ENCODE measurements at places on chromosomes 5 and 9. TPM values are rescaled to one million over a fixed set of nuclear protein-coding genes. Genes with fewer than 3 reads are reported as not detected.

Gene TRIP13
- 15.8 TPM for total RNA-seq

Gene CCNO
- total RNA-seq, result 0.70 TPM

Gene PPWD1
- 16.4 TPM for total RNA-seq

Gene DND1
- total RNA-seq, result 1.1 TPM

Gene ANKDD1B
- total RNA-seq, result 0.70 TPM

Gene AJM1
- total RNA-seq, result 1.6 TPM

Gene PCDHGA7
- 5.3 TPM for total RNA-seq

Gene GRXCR2
- total RNA-seq, result not detected

Gene TNFSF8
- total RNA-seq, result not detected

Gene PCDHB3
- total RNA-seq, result 0.23 TPM

Gene POU4F3
- 0.12 TPM for total RNA-seq

Gene SLC34A3
- total RNA-seq, result not detected

Gene DOLK
- total RNA-seq, result 32.1 TPM

Gene GPRIN1
- 13.1 TPM for total RNA-seq

Gene ADRB2
- 0.70 TPM for total RNA-seq

Gene MEIKIN
- total RNA-seq, result not detected

Gene BAAT
- total RNA-seq, result not detected

Gene PLPPR1
- total RNA-seq, result 1.1 TPM

Gene MSMP
- total RNA-seq, result 1.6 TPM

Gene MYOT
- total RNA-seq, result not detected

Gene NNT
- total RNA-seq, result 44.9 TPM

Gene HAVCR2
- total RNA-seq, result not detected

Gene FYB1
- total RNA-seq, result not detected

Gene LPAR1
- total RNA-seq, result 0.53 TPM

Gene PCDHGB4
- total RNA-seq, result 19.5 TPM

Gene PCDHB4
- 0.53 TPM for total RNA-seq

Gene TRIM32
- 26.8 TPM for total RNA-seq

Gene IFNA2
- total RNA-seq, result not detected

Gene DNAH5
- 2.0 TPM for total RNA-seq

Gene SLC28A3
- under 0.01 TPM for total RNA-seq

Gene PRSS3
- total RNA-seq, result 26.8 TPM

Gene RPP25L
- total RNA-seq, result 17.5 TPM

Gene GFI1B
- not detected for total RNA-seq

Gene ESM1
- total RNA-seq, result 188 TPM

Gene FOXD4L4
- 0.53 TPM for total RNA-seq

Gene DMRT3
- 0.47 TPM for total RNA-seq

Gene TICAM2
- total RNA-seq, result 1.8 TPM

Gene PSAT1
- total RNA-seq, result 22.7 TPM

Gene SPATA6L
- total RNA-seq, result 3.8 TPM

Gene SPOUT1
- 23.8 TPM for total RNA-seq

Gene PTGER4
- total RNA-seq, result 55.1 TPM

Gene PDE6A
- not detected for total RNA-seq

Gene CEL
- total RNA-seq, result 0.99 TPM

Gene BTNL3
- not detected for total RNA-seq

Gene ADAMTS16
- total RNA-seq, result 0.53 TPM

Gene LRRC70
- 27.5 TPM for total RNA-seq

Gene IFNA7
- total RNA-seq, result not detected

Gene UBE2R2
- total RNA-seq, result 49.7 TPM

Gene ADGRD2
- total RNA-seq, result not detected

Gene GHR
- 1.8 TPM for total RNA-seq

Gene PFN3
- total RNA-seq, result not detected

Gene ADAMTS12
- 4.3 TPM for total RNA-seq

Gene NXNL2
- total RNA-seq, result not detected

Gene F12
- total RNA-seq, result 4.3 TPM

Gene GLDC
- total RNA-seq, result 1.7 TPM

Gene ST8SIA4
- 1.6 TPM for total RNA-seq

Gene QRFP
- not detected for total RNA-seq

Gene LCN9
- not detected for total RNA-seq

Gene CAMK4
- total RNA-seq, result 5.8 TPM

Gene SPOCK1
- 24.4 TPM for total RNA-seq

Data from glomerular endothelial cell (primary cell).